ENCODE measurements at places on chromosomes 11 and 22.

- no peak for DNase-seq
Measured at GRCh38 chr22:43449205-43449830, 37.5 kb downstream of the MPPED1 start.

- DNase-seq = no peak
Measured at GRCh38 chr22:40108396-40108795, 69.3 kb upstream of the TNRC6B start.

DNA sequence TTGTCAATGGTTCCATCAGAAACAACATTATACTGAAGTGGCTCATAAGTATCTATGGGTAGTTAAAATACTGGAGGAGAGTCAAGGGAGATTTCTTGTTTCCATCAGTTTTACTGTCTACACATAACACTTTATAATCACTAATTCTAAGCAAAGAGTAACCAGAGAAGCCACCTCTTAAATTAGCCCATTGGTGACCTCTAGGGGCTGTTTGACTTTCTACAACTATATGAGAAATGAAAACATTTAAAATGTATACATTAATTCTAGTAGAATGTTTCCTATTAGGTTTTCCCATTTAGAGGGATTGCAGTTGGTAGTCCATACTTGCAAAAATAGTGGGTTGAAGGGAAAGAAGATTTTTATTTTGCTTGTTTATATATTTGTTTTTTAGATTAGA lies 504.3 kb downstream of the FAM181B start:
- peak; percentile 13 for DNase-seq

DNA sequence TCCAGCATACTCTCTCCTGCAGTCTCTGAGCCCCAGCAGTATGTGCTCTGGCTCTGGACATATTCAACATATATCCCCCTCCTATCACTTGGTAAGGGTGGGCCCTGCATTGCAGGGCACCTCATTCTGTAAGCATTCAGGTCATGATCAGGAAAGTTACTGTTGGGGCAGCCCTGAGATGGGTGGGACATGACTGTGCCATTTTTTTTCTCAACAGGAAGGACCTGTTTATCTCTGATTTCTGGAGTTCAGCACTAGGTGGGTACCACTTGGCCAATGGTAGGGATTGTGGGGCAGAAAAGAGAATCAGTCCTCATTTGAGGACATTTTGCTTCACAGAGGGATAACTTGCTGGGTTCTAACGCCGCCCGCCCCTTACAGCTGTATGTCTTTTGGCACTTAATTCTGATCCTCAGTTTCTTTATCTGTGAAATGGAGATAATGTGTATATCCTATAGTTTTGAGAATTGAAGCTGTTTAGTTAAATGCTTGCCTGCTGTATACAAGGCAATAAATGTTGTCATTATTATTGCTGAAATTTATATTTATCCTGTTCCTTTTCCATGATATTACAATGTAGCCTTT lies 2.2 kb downstream of the SRRD start:
- DNase-seq = no peak

GRCh38 chr11:117936973-117937372 lies 7.8 kb upstream of the TMPRSS13 start:
- DNase-seq = no peak

DNA sequence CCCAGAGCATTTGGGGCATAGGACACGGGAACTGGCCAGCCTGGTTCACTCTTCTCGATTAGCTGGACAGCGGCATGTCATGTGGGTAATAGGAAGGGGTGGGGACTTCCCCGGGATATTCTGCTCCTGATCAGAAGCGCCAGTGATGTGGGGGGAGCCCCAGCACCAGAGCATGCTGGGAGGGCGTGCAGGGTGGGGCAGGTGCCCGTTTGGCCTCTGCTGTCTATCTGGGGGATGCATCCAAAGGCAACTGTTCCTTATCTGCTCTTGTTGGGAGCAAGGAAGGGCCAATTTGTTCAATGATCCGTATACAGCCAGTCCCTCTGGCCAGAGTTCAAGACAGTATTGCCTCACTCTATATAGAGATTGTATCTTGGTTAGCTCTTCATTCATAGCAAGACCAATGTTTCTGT lies 43.6 kb downstream of the PPARA start:
- no peak for DNase-seq

GRCh38 chr11:128206461-128206860 lies 380.9 kb downstream of the ETS1 start:
- no peak for DNase-seq

DNA sequence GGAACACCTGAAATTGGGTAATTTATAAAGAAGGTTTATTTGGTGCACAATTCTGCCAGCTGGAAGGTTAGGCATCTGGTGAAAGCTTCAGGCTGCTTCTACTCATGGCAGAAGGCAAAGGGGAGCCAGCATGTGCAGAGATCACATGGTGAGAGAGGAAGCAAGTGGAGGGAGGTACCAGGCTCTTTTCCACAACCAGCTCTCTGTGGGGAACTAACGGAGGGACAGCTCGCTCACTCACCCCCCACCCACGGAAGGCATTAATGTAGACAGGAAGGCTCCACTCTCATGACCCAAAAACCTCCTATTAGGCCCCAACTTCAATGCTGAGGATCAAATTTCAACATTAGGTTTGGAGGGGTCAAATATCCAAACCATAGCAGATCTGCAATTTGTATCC lies 75.6 kb upstream of the ARHGAP32 start:
- DNase-seq = no peak

GRCh38 chr11:76119779-76120178 lies 86.5 kb downstream of the WNT11 start:
- DNase-seq = no peak

- no peak for DNase-seq
Measured at GRCh38 chr22:36191106-36191836, 10.3 kb downstream of the APOL4 start.

DNA sequence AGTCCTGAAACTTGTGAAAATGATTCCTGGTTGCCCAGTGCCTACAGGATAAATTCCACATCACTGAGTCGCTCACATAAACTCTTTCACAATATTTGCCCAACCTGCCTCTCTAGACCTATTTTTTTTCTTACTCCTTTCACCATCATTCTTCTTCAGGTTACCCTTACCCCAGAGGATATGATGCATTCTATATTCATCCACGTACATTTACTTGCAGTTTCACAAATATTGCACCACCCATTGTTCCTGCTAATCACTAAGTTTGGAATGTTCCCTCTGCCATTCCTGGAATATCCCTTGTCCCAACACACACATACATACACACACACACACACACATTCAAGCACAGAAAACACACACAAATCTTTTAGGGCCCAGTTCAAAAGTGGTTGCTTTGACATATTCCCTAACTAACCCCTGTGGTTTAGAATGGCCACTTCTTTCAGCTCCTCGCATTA lies 379.5 kb downstream of the ETS1 start:
- no peak for DNase-seq

DNA sequence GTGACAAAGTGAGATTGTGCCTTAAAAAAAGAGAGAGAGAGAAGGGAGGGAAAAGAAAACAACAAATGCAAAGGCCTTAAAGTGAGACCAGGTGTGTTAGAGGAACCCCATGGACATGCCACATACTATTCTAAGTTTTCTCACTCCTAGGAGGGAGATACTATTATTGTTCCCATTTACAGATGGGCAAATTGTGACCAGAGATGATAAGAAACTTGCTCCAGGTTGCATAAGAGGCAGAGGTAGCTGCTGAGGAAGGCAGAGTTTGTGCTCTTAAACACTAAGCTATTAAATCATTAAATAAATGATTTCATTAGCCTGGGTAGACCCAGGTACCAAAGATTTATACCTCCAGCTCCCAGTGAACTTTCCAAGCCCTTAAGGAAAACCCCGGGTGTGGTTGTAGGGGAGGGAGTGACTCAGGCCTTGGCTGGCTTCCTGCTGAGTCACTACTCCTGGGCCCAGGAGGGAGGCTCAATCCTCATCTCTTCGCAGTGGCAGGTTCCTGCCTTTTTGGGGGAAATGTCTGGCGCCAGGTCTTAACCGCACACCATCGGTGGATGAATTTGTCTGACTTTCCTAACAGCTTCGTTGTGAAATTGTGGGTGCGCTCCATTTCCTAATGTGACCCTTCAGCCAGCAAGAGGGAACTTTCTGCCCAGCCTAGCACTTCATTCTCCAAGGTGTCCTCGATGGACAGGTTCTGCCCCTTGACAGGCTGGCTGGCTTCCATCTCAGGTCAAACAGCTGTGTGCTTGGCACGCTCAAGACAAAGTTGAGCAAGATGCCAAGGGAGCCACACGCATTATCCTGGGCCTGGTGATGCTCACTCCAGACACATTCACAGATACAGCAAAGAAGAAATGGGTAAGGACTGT lies 33.4 kb upstream of the PTPRJ start:
- DNase-seq = peak; percentile 27

DNA sequence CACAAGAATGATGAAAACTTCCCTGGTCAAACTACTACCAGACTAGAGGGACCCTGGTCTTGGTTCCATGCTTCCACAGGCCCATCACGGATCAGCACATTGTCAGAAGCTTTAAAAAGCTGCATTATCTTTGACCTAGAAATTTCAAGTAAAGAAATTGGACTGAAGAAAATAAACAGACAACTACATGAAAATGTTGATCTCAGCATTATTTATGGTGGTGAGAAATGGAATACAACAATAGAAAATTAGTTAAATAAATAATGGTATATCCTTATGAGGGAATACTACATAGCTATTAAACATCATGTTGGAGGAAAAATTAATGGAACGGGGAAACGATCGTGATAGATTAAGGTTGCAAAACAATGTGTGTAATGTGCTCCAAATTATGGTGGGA lies 13.7 kb downstream of the TENM4 start:
- no peak for DNase-seq

GRCh38 chr22:25120093-25120561 lies 79.5 kb upstream of the CRYBB3 start:
- DNase-seq = no peak

- DNase-seq = no peak
Measured at GRCh38 chr22:42673898-42674401, 24.8 kb upstream of the CYB5R3 start.

GRCh38 chr11:57647372-57647771 lies 2.3 kb downstream of the YPEL4 start:
- DNase-seq = no peak

- no peak for DNase-seq
Measured at GRCh38 chr11:84211896-84212295, 925.7 kb upstream of the CCDC90B start.

GRCh38 chr22:34696557-34696956 lies 369.4 kb upstream of the ISX start:
- no peak for DNase-seq

- DNase-seq = no peak
Measured at GRCh38 chr22:43471606-43472135, 59.9 kb downstream of the MPPED1 start.

DNA sequence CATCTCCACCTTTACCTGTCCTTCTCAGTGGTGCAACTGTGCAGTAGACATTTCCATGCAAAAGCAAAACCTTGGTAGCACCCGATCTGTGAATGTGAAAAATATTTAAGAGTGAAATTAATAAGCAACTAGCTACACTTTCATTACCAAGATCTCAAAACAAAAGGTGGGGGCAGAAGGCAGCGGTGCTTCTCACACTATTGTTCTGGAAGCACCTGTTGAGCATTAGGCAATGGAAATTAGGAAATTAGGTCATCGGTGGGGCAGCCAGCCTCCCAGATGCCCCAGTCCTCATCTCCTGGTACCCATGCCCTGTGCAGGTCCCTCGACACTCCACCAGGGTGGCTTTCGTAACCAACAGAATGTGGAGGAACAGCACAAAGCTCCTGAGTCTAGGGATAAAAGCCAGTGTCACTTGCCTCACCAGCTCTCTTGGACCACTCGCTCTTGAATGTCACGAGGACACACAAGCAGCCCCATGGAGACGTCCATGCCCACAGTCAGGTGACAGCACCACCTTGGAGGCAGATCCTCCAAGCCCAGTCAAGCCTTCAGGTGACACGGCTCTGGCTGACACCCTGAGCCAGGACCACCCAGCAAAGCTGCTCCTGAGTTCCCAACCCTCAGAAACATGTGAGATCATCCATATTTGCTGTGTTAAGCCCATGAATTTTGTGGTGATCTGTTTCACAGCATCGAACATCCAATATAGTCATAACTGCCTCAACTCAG lies 3.3 kb downstream of the LTO1 start:
- DNase-seq = no peak

GRCh38 chr22:30566125-30566524 lies 8.3 kb downstream of the GAL3ST1 start:
- DNase-seq = no peak
